Amygdala (tissue), 56 donors: ENCODE measurements at places on chromosomes 1 and 21.
A peak's percentile ranks its signal among the peaks of the same experiment; 100 is the strongest.

DNA sequence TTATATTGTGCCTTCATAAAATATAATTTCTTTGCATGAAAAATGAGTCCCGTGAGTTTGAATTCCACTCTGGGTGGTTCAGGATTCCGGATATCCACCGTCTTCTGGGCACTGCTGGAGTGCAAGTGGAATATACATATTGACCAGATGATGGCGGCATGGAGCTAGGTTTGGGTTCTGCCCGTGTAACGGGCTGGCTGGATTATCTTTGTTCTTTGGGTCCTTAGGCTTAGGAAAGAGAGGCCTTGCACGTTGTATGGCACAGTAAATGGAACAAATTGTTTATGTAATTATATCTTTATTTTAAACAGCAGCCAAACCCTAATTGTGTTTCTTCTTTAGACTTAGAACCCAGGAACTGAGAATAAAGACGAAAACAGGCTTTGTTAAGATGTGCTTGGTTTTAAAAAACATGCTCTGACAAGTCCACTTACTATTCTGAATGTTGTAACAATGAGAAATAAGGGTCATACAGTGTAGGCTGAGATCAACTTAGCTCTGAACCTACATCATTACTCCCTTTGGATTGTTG, 13.5 kb upstream of the ACBD6 start:
- DNase-seq, result peak; percentile 48

- no peak for DNase-seq
Measured at GRCh38 chr21:45318556-45319404, 31.1 kb upstream of the POFUT2 start.

- DNase-seq, result no peak
Measured at GRCh38 chr1:209191262-209191634, 392.3 kb upstream of the CAMK1G start.

- no peak for DNase-seq
Measured at GRCh38 chr1:61141288-61142042, 59.1 kb downstream of the NFIA start.

- DNase-seq, result no peak
Measured at GRCh38 chr1:9891207-9891606, 18.9 kb downstream of the CTNNBIP1 start.

- no peak for DNase-seq
Measured at GRCh38 chr1:101100674-101101073, 75.1 kb upstream of the DPH5 start.

- DNase-seq, result no peak
Measured at GRCh38 chr1:35443768-35444518, 113.3 kb downstream of the KIAA0319L start.

DNA sequence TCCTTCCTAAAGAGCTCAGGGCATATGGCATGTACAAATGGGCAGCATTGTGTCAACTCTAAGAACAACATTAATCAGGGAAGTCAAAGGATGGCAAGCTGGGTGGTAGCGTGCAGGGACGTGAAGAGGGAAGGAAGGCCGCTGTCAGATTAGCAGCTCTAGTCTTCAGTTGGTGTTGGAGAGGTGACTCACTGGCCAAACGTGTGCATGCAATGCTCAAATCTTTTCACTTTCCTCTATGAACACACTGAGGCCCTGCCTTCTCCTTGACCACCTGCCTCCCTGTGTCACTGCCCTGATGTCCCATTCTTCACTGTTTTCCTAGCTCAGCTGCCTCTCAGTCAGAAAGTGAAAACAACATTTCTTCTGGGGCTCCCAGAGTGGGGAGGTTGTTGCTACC, 5.9 kb upstream of the PIGR start:
- no peak for DNase-seq

DNA sequence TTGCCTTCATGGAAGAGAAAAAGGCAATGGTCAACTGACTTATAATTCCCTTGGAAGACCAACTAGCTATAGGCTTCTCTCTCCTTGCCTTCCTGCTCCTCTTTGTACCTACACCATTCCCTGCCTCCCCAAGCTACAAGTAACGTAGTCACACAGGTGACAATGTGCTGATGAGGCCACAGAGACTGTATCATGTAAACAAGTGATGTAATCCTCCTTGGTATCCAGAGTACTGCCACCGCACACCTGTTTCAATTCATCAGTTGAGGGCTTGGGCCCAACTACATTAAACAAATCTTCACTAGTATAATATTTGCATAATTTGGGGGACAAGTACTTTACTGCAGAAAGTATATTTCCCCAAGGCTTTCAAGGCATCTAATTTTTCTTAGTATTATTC, 76.4 kb upstream of the SCYL3 start:
- no peak for DNase-seq

- DNase-seq, result no peak
Measured at GRCh38 chr1:233714631-233715217, 100.8 kb downstream of the KCNK1 start.

DNA sequence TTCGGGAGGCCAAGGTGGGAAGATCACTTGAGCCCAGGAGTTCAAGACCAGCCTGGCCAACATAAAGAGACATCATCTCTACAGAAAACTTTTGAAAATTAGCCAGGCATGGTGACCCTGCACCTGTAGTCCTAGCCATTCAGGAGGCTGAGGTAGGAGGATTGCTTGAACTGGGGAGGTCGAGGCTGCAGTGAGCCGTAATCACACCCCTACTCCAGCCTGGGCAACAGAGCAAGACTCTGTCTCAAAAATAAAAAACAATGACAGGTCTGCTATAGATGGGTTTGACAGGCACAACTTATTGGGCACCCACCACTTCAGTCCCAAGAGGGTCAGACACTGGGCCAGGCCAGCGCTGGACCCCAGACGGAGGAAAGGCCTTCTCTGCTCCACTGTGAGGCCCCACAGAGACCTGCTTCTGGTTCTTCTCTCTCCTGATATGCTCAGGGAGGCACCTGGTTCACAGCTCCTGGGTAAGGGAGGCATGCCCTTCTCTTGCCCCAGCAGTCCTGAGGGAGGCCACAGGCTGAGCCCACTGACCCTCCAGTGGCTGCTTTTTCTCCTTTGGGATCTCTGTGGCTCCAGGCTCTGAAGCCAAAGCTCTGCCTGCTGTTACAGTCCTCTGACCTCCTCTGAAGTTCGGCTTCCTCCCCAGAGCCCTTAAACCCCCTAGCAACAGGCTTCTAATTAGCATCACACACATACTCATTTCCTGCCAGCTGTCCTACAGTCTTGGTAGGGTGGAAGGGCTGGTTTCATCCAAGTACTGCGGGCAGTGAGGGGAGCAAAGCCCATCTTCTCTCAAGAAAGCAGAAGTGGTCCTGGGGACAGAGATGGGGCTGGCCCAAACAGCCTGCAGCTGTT, 14.4 kb downstream of the S100A16 start:
- no peak for DNase-seq

- DNase-seq, result no peak
Measured at GRCh38 chr1:58585581-58586151, 8.6 kb upstream of the TACSTD2 start.

DNA sequence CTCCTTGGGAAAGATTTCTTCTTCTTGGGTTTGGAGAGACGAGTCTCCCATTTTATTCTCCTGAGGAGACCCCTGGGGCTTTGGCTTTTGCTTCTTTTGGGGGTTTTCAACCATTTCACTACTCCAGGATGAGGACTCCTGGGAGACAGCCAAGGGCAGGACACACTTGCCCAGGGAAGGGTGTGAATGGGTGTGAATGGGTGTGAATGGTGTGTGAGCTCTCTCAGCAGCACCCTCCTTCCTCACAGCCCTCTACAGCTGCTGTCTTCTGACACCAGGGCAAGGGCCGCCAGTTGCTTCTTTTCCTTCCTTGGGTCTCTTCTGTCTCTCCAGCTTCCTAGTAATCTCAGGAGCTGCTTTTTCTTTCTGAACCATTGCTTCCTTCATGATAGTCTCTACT, 24.2 kb downstream of the KIF17 start:
- DNase-seq, result no peak

- no peak for DNase-seq
Measured at GRCh38 chr21:43719748-43720538, 1.0 kb downstream of the PDXK start.

GRCh38 chr21:26388731-26389231, 184.3 kb downstream of the CYYR1 start:
- DNase-seq, result no peak

DNA sequence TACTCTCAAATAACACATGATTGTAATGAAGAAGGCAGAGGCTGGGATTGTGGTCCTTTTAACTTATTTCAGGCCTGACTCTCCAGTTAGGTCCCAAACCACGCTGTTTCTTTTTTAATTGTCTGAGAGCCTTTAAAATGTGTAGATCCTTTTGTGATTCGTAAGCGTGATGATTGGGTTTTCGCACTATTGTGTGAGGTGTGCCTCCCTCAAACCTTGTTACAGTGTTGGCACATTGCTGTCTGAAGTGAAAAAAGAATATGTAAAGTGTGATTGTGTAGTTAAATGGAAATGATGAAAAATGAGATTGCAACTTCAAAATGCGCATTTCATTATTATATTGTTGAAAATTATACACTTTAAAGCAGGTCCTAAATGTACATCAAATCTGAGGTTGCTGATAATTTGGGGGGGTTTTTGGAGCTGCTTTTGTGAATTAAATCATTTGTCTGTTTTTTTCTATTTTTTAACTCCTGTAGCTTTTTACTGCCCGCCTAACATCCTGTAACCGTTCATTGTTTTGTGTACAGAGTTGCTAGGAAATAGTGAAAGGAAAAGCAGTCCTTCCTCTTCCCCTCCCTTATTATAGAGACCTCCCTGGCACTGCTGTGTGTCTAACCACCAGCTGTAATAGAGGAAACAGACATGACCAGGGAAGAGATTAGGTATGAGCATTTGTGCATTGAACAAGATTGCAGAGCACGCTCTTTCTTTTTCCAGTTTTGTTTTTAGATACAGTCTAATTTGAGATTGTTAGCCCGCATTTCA, 43.3 kb downstream of the IARS2 start:
- DNase-seq, result no peak

- DNase-seq, result no peak
Measured at GRCh38 chr1:78043436-78043835, 2.3 kb upstream of the GIPC2 start.

DNA sequence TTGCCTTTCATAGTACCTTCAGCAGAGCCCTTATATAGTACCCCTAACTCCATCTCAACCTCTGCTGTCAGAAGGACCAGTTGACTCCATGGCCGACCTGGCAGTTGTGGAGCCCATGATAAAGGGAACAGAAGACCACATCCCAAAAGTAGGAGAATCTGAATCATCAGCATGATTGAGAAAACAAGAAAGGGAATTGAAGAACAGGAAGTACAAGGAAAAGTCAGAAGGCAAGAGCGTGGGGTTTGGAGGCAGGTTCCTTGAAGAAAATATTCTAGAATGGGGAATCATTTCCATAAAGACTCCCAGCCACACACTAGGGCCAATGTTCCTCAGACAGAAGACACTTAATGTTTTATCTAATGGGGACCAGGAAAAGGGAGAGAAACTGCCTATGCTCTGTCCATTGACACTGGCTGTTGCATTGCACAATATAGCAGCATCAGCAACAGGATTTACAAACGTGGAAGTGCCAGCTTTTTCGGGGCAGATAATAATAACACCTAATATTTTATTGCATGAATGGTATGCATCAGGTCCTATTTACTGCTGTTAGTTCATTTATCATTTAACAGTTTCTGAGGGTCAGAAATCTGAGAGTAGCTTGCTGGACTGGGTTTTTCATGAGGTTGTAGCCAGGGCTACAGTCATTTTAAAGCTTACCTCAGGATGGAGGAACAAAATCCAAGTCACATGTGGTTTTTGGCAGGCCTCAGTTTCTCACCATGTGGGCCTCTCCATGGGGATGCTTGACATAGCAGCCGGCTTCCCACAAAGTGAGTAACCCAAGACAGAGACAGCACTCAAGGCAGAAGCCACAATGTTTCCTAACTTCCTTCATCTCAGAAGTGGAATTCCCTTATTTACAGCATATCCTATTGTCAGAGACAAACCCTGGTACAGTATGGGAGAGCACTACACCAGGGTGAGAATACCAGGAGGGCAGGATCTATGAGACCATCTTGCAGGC, 483.4 kb downstream of the PLPP3 start:
- DNase-seq, result no peak

DNA sequence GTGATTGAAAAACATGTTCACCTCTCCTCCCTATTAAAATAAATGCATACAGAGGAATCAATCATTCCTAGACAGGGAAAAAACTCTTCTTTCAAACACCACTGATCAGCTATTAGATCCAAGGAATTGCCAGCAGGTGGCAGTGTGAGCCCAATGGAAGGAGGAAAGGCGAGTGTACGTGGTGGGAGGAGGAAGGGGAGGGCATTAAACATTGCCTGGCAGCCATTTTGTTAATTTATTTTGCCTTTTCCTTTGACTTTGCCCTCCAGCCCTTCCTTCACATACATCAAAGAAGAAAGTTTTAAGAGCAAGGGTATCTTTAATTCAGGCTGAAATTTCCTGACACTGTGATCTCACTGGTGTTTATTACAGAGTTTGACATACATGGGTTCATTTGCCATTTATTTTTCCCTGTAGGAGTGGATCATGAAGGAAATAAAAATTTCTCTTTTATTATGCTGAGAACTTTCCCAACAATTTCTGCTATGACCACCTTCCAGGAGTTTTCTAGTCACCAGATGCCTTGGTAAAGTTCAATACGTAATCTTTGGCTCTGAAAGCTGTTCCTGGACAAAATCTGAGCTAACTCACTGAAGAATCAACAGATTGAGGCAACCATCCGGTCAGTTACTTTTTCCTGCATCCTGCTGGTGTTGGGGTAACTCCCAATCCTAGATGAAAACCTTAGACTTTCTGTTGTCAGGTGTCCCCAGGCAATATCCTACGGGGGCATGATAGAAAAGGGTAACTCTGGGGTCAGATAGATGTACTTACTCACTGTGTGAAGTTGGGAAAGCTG, 1.9 kb upstream of the GNAI3 start:
- DNase-seq, result peak; percentile 75

DNA sequence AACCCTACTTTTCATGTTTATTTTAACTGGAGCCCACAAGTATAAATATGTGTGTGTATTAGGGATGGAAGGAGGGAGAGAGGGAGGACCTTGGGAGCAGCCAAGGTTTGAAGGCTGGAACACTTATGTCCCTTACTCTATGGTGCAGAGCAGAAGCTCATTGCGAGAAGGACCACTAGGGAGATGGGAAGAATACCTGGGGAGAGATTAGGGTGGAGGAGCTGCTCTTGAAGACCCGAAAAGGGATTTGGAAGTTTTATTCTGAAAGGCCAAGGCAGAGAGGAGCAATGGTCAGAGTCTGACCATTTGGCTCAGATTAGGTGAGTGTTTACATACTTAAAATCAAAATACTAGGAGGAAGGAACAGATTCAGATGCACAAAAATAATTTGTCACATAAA, 8.1 kb downstream of the CD2 start:
- DNase-seq, result no peak

- DNase-seq, result no peak
Measured at GRCh38 chr1:170274131-170274501, 128.4 kb downstream of the NTMT2 start.

GRCh38 chr1:202944438-202944921, 13.6 kb downstream of the ADIPOR1 start:
- DNase-seq, result no peak

GRCh38 chr1:54315099-54315498, 91.1 kb downstream of the SSBP3 start:
- DNase-seq, result no peak

GRCh38 chr1:203126151-203126865, 1.2 kb upstream of the ADORA1 start:
- no peak for DNase-seq

- DNase-seq, result no peak
Measured at GRCh38 chr1:183987593-183988318, 49.8 kb downstream of the COLGALT2 start.

- DNase-seq, result no peak
Measured at GRCh38 chr1:12159816-12160215, 7.0 kb upstream of the TNFRSF1B start.
